ENCODE measurements at places on chromosomes 1 and 21.

- no peak for DNase-seq
Measured at GRCh38 chr1:29227511-29227910, 3.2 kb downstream of the MECR start.

DNA sequence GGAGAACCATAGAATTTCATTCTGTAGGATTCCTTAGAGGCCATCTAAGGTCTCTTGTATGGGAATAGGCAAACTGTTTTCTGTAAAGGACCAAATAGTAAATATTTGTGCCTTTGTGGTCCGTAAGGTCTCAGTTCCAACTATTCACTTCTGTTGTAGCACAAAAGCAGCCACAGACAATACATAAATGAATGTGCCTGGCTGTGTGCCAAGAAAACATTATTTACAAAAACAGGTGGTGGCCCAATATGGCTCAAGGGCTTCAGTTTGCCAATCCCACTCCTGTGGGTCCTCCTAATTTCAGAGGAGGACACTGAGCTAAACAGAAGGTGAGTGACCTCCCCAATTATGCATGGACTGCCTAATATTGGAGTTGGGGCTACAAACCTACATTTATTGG is 67.6 kb upstream of the EDEM3 start:
- no peak for DNase-seq

DNA sequence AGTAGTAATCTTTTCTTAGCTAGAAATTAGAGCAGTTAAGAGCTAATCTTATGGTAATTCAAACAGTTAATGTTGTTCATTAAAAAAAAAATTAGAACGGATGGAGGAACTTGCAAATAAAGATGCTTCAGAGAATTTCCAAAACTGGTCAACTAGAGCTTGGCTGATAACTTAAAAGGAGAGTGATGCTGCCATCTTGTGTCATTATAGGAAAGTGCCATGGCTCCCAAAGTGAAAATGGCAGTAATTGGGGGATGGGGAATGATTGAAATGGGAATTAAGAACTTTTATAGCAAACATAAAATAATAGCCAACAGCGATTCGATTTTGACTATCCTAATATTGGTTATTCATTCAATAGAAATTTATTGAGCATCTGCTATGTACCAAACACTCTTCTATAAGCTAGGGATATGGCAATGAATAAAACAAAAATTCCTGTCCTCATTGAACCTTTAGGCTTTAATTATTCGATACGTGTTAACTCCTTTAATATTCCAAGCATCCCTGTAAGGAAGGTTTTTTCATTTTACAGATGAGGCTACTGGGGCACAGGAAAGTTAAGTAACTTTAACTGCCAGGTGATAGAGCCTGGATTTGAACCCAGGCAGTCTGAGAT is 5.7 kb upstream of the PLPP3 start:
- DNase-seq = no peak

- DNase-seq = no peak
Measured at GRCh38 chr1:56135864-56136147, 443.6 kb downstream of the PLPP3 start.

DNA sequence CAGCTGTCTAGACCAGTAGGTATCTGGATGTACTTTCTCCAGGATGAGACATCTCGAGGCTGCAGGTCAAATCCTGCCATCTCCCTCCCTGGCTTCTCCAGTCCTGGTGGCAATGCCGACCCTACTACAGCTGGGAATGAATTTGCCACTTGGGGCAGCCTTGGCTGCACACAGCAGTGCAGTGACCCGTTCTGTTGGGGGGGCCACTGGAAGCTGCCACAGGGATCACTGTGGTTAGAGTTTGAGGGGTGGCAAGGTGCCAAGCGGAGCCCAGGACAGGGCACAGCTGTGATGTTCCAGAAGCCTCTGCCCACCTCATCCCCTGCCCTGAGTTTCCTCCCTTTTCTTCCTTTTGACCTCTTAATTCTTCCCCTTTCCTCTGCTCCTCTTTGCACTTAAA is 17.1 kb downstream of the COL6A2 start:
- no peak for DNase-seq

GRCh38 chr1:226149806-226150205 is 36.7 kb downstream of the ACBD3 start:
- peak; percentile 42 for DNase-seq

- DNase-seq = no peak
Measured at GRCh38 chr1:198175423-198176170, 18.8 kb downstream of the NEK7 start.

- DNase-seq = no peak
Measured at GRCh38 chr1:44707112-44707881, 23.7 kb downstream of the RNU5D-1 start.

- no peak for DNase-seq
Measured at GRCh38 chr1:21804536-21804935, 7.5 kb upstream of the LDLRAD2 start.

GRCh38 chr1:38605063-38605462 is 254.5 kb downstream of the RRAGC start:
- no peak for DNase-seq

GRCh38 chr1:47631411-47631995 is 193.7 kb downstream of the FOXD2 start:
- DNase-seq = no peak

- peak; percentile 79 for DNase-seq
Measured at GRCh38 chr1:101257500-101258325, 20.9 kb downstream of the S1PR1 start.

- no peak for DNase-seq
Measured at GRCh38 chr21:26449161-26449560, 123.9 kb downstream of the CYYR1 start.

DNA sequence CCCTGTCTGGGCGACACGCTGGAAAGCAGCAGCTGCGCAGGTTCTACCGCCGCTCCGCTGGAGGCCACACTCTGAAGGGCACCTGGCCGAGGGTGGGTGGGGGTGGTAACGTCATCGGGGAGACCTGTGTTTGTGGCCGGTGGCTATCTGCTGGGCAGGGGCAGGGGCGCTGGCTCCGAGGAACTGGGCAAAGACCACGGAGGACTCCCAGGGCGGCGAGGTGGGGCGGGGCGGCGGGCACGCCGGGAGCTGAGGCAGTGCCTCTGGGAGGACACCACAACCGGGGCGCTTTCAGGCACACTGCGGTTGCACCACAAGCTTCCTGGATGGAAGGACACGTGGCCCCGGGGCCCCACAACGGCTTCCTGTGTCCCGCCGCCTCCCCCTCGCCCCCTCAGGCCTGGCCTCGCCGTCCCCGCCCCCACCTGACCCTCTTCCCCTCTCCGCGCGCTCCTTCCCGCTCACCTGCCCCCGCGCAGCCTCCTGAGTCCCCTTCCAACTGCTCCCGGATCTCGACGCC is 3.3 kb upstream of the DENND2D start:
- DNase-seq = peak; percentile 87

DNA sequence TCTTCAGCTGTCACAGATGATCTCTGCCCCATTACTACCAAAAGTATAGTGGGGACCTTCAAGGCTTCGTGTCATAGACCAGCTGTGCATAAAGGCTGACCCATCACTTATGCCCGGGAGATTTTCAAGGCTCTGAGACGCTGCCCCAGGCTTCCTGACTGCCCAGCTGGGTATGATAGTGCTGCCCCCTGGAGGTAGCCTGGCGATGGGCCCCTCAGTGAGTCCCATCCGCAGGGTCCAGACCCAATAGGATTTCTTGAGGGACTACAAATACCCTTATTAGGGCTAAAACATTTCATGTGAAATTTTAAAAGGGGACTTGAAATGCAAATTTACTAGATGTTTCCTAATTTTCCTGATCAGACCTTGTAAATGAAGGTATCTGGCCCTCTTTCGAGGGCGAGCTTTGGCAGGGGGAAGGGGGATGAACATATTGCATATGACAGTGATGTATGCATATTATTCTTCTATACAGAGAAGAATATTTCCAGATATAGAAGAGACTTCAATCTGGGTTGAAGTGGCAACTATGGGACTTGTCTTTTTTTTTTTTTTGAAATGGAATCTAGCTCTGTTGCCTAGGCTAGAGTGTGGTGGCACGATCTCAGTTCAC is 11.7 kb upstream of the FCMR start:
- DNase-seq = no peak

DNA sequence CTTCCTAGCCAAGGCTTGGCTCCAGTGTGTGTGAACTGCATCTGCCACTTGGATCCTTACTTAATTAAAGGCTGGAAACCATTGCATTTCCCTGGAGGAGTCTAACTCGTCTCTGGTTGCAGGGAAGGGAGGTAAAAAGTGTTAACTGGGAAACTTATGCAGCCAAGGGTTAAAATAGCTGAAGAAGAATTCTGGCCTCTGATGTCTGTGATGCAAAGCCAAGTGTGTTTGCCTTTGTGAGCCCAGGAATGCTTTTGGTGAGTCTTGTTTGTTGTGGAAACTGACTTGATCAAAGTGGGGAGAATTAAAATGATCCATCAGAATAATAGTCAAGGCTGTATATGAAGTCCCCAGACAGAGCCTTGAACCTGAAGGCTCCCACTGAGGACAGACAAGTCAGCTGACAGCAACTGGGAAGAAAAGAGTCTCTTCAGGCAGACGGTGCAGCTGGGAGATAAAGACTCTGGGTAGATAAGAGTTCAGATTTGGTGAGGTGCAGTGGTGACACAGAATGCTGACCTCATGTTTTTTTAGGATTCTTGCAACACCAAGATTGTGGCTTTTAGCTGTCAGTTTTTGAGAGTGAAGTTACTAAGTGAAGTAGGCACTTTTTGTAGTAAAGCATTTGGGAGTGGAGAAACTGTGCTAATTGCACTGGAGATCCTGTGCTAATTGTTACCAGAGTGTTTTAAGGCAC is 59.5 kb upstream of the WLS start:
- DNase-seq = no peak

GRCh38 chr1:94805912-94806311 is 14.2 kb upstream of the SLC44A3 start:
- peak; percentile 43 for DNase-seq

- DNase-seq = no peak
Measured at GRCh38 chr1:116446686-116447085, 73.6 kb downstream of the ATP1A1 start.

- DNase-seq = peak; percentile 70
Measured at GRCh38 chr1:153510984-153511410, 24.8 kb downstream of the S100A6 start.

- no peak for DNase-seq
Measured at GRCh38 chr1:247113094-247113497, 8.9 kb upstream of the ZNF669 start.

DNA sequence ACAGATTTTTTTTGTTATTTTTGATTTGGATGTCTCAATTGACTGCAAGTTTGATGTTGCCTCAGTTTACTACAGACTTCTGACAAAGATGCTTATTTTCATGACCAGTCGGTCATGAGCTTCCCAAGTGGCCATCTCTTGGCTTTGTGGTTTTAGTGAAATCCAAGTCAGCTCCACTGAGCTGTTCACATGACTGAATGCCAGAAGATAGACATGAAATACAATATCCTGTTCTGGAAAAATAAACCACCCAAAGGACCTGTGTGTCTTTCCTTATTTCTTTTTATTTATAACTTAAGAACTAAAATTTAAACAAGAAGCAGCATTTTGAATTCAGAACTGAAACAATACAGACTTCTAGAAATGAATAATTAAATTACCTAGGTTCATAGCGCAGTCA is 89.3 kb downstream of the HMCN1 start:
- no peak for DNase-seq

- no peak for DNase-seq
Measured at GRCh38 chr1:100582943-100583342, 45.0 kb downstream of the GPR88 start.
